G401 (cell line): ENCODE measurements at places on chromosomes 3 and 15. TPM values are rescaled to one million over a fixed set of nuclear protein-coding genes. Genes with fewer than 3 reads are reported as not detected.
A peak's percentile ranks its signal among the peaks of the same experiment; 100 is the strongest.

Gene ABHD14A
- total RNA-seq, result 14.8 and 26.8 TPM in 2 replicates

Gene GADL1
- not detected in 2 replicates for total RNA-seq

DNA sequence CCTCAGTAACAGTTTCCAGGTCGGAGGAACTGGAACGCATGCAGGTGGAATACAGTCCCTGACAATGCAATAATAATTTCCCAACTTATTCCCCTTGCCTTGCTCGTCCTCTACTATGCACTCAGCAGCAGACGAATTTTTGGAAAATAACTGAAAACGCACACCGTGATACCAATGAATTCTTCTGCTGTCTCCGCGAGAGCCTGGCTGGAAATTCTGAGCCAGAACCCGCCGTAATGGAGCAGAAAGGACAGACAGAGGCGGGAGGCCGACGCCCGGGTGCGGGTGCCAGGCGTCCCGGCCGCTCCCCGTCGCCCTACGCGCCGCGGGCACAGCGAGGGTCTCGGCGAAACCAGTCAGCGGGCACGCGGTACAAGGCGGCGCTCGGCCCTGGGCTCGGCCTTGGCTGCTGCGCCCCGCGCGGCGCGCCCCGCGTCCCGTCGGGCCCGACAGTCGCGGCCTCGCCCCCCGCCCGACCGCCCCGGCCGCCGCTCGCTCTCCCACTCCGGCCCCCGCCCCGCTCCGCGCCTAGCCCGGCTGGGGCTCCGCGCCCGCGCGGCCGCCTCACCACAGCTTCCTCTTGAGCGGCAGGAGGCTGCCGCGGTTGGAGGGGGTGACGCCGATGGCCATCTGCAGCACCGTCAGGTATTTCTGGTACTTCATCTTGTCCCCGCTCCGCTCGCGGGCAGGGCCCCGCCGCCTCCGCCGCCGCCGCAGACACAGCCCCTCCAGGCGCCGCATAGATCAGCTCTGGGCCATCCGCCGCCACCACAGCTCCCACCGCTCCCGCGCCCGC, 114.5 kb upstream of the GOLGA8J start:
- peak; percentile 57 for DNase-seq

Gene SPATA12
- total RNA-seq, result not detected in 2 replicates

GRCh38 chr3:137103739-137104138, 146.0 kb downstream of the IL20RB start:
- DNase-seq, result peak; percentile 83

GRCh38 chr15:65393557-65393956, 15.8 kb upstream of the IGDCC3 start:
- DNase-seq, result no peak

DNA sequence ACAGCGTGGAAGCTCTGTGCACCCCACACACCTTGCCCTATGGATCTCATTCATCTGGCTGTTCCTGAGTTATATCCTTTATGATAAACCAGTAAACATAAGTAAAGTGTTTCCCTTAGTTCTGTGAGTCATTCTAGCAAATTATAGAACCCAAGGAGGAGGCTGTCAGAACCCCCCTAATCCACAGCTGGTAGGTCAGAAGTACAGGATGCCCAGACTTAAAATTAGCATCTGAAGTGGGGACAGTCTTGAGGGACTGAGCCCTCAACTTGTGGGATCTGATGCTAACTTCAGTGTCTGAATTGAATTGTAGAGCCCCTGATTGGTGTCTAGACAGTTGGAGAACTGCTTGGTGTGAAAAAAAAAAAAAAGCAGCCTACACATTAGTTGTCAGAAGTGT, 75.1 kb downstream of the B3GNT5 start:
- DNase-seq, result no peak

Gene C3orf52
- not detected in 2 replicates for total RNA-seq

DNA sequence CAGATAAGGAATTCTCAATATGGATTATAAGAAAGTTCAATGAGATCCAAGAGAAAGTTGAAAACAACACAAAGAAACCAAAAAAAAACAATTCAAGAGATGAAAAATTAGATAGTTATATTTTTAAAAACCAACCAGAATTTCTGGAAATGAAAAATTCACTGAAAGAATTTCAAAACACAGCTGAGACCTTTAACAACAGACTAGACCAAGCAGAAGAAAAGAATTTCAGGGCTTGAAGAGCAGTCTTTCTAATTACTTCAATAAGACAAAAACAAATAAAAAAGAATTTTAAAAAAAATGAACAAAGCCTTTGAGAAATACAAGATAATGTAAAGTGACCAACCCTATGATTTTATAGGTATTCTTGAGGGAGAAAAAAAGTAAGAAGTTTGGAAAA, 155.4 kb downstream of the ZMAT3 start:
- no peak for DNase-seq

- no peak for DNase-seq
Observed at GRCh38 chr3:126716057-126716456, 12.0 kb downstream of the CHCHD6 start.

Gene TERB2
- total RNA-seq, result not detected in 2 replicates

DNA sequence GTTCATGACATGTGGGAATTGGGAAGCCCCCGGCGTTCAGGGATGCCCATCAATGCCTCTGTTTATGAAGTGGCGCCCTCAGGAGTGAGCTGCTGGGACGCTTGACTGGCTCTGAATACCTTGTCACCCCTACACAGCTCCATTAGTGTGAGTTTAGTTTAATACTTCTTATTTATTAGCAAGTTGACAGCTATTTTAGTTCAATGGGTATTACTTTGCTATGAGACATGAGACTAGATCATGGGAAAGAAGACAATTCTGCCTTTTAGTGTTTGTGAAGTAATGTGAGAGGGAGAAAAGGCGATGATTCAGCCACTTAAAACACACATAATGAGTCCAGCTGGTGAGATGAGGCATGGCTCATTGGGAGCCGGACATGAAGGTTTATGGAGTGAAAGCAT, 678.5 kb downstream of the NR2F2 start:
- DNase-seq, result no peak

Gene CLDN16
- not detected in 2 replicates for total RNA-seq

Gene KNG1
- total RNA-seq, result not detected in 2 replicates

DNA sequence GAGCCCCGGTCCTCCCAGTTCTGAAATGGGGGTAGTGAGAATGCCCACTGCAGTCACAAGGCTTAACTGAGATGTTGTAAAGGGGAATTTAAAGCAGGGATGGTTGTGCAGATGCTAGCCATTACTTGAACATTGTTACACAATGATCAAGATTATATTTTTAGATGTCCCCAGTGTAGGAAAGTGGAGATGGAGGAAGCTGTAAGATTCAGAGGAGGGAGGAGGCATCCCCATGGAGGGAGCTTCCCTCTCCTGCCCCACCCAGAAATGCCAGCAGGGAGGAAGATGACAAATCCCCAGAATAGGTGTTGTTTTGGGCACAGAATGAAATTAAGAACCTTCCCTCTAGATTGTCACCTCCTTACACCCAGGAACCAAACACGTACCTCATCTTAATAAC, 46.1 kb downstream of the EFCAB12 start:
- no peak for DNase-seq

GRCh38 chr3:85481411-85482212, 522.8 kb downstream of the CADM2 start:
- DNase-seq, result no peak

Gene SLC12A8
- total RNA-seq, result not detected in 2 replicates

Gene PIK3R4
- 14.8 and 30.3 TPM in 2 replicates for total RNA-seq

GRCh38 chr3:69913422-69913821, 86.1 kb upstream of the SAMMSON start:
- DNase-seq, result no peak

DNA sequence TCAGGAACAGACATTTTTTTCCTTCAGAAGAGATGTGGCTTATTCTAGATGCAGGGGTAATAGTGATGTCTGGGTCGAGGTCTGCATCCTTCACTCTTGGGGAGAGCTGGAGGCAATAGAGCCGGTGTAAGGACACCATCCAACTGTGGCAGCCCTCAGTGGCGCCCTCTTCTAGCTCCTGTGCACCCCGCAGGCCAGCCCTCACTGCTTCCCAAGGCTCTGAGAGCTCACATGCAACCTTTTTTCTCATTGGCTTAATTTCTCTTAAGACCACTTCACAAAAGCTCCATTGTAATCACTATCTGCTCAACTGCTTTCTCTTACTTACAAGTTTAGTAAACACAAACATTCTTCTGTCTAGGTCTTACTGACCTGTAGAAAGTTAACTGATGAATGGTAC, 3.9 kb upstream of the VPS8 start:
- peak; percentile 46 for DNase-seq

DNA sequence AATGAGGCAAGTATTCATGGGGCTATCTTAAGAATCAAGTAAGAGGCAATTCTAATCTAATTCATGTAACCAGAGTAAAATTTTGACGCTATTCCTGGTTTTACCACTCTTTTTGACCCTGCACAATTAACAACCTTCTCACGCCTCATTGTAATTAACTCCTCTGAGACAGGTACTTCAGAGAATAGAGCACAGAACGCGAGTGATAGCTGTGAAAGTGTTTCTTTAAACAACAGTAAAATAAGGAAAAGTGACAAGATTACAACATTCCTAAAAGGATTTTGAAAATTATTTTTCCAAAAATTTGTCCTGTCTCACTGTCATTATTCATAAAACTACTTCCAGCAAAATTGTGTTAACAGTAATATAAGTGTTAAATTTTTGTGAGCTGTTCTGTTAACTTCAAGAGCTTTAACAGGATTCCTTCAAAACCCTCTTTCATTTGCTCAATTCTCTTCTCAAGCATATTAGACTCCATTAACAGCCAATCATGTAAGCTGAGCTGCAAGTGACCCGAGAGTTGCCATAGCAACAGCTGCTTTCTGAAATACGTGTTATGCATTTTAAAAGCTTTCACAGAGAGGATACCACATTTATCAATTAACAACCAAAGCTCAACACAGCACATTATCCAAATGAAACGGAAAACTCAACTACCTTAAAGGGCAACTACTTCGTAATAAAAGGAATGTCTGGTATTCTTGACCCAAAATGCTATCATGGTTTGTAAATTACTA, 93.1 kb downstream of the STAG1 start:
- peak; percentile 78 for DNase-seq

DNA sequence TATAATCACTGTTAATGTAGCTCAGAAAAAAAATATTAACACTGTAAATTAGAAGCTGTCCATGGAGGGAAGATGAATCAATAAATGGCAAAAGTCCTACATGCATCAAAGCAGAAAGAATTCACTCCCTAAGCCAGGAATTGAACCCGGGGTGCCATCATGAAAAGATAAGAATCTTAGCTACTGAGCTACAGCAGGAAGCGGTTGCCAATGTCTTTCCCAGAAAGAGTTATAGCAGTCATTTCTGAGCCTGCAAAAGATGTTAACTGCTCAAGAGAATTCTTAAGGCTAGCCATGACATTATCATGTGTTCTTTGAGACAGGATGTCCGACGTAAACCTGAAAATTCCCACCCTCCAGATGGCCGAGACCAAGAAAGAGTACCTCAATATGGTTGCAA, 47.4 kb upstream of the MKRN3 start:
- DNase-seq, result no peak

- DNase-seq, result no peak
Observed at GRCh38 chr3:81492040-81492439, 269.4 kb downstream of the GBE1 start.

DNA sequence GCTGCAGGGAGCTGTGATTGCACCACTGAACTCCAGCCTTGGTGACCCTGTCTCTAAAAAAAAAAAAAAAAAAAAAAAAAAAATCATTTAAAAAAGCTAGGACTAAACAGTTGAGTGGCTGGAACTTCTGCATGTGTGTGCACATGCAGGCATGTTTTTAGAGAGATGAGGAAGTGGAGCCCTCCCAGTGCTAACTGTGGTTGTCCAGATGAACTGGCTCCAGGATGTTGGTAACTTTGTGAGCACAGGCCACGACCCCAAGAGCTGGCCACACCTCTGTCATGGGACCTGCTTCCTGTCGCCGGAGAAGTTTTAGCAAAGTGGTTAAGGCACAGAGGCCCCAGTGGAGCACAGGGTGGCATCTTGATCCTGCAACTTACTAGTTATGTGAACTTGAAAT, 27.0 kb downstream of the CHCHD6 start:
- DNase-seq, result no peak

Gene GOLGA6D
- not detected in 2 replicates for total RNA-seq

GRCh38 chr15:52352086-52352485, 56.5 kb upstream of the MYO5C start:
- DNase-seq, result no peak

- no peak for DNase-seq
Observed at GRCh38 chr3:79200456-79200855, 567.3 kb downstream of the ROBO1 start.

DNA sequence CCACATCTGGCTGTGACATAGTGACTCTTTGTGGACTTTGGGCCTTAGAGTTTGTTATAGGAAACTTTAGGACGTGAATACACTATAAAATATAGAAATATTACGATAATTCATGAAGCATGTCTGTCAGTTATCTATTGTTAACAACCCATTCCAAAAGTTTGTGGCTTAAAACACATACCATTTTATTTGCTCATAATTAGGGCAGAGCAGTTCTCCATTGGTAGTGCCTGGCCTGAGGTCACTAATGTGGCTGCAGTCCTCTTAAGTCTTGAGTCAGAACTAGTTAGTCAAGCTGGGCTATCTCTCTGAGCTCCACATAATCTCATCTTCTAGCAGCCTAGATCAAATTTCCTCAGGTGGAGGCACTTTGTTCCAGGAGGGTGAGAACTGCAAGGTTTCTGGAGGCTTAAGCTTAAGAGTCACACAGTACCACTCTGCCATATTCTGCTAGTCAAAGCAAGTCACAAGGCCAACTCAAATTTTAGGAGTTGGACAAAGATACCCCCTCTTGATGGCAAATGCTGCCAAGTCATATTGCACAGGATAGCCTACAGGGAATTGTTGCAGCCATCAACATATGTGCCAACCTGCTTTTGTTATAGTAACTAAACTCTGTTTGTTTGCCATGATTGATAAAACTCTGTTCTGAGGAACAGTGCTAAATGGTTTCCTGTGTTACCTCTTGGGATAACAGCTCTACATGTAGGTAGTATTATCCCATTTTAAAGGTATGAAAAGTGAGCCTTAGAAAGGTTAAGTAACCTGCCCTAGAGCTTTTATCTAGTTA, 8.7 kb downstream of the ATXN7 start:
- DNase-seq, result no peak

DNA sequence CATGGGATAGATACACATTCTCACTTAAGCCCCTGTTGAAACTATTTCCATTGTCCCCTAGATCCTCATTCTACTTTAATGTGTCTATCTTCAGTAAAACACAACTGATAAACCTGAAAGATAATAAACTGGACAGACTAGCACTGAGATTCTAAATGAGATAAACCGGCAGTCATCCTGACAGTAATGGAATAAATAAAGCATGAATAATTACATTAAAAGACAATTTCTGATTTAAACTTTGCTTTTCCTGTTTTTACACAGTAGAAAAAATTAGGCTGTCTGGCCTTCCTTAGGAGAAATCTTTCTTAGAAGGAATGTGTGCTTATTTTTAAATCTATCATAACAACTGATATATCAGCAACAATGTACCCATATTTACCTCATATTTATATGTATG, 232.4 kb downstream of the FHIT start:
- DNase-seq, result no peak

GRCh38 chr15:90087454-90088154, 14.7 kb downstream of the IDH2 start:
- no peak for DNase-seq

Gene PDZRN3
- total RNA-seq, result 0.14 TPM in 1 of 2 replicates, not detected in the other

Gene DZIP1L
- 16.2 and 17.8 TPM in 2 replicates for total RNA-seq

GRCh38 chr3:101039285-101039684, 46.1 kb upstream of the ABI3BP start:
- no peak for DNase-seq
